B cell (primary cell): ENCODE measurements at places on chromosomes 1 and 21. TPM values are rescaled to one million over a fixed set of nuclear protein-coding genes. Genes with fewer than 3 reads are reported as not detected.

TXNIP gene
- 522 and 542 TPM in 2 replicates for total RNA-seq

GRCh38 chr21:36551321-36551720 is 71.4 kb upstream of the CLDN14 start:
- H3K36me3 ChIP-seq: no peaks in the 10 kb centered on the region
- H3K27ac ChIP-seq: no peak overlapping the region
- no peaks in the 10 kb centered on the region for H3K27me3 ChIP-seq
- DNase-seq: no peak
- no peaks in the 10 kb centered on the region for H3K4me1 ChIP-seq
- H3K4me3 ChIP-seq: no peak overlapping the region

GRCh38 chr1:174039027-174039426 is 16.9 kb upstream of the RC3H1 start:
- no peaks in the 10 kb centered on the region for H3K27me3 ChIP-seq
- DNase-seq: no peak
- H3K4me3 ChIP-seq: no peak overlapping the region
- no peaks in the 10 kb centered on the region for H3K4me1 ChIP-seq
- no peak overlapping the region for H3K27ac ChIP-seq
- H3K36me3 ChIP-seq: no peaks in the 10 kb centered on the region

DNA sequence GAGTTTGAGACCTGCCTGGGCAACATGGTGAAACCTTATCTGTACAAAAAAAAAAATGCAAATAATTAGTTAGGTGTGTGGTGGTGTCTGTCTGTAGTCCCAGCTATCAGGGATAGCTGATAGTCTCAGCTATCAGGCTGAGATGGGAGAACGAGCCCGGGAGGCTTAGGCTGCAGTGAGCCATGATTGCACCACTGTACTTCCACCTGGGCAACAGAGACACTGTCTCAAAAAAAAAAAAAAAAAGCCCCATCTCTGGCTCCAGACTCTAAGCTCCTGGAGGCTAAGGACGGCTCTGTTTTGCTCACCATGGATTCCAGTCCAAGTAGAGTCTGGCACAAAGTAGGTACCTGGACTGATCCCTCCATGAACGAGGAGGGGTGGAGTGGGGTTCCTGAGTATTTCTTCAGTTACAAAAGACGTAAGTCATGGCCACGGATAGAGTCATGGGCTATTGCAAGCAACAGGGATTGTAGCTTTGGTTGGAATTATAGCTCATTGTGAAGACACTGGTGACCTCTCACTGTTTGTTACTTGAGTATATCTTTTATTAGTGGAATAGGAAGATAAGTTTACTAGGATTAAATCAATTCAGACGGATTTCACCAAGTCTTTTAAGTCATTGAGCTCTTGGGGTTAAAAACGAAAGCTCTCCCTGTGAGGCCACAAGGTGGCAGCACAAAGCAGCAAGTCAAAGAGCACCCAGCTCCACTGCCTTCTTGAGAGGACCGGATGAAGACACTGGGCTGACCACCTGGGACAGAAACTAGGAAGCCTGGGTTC is 35.6 kb upstream of the TMEM61 start:
- H3K4me3 ChIP-seq: no peak overlapping the region
- no peaks in the 10 kb centered on the region for H3K27me3 ChIP-seq
- H3K4me1 ChIP-seq: no peaks in the 10 kb centered on the region
- no peaks in the 10 kb centered on the region for H3K36me3 ChIP-seq

- DNase-seq: peak; percentile 29
- H3K27me3 ChIP-seq: no peaks in the 10 kb centered on the region
- no peak overlapping the region for H3K27ac ChIP-seq
- H3K4me1 ChIP-seq: no peaks in the 10 kb centered on the region
Observed at GRCh38 chr1:244599937-244600350, 53.0 kb upstream of the DESI2 start.

- no peaks in the 10 kb centered on the region for H3K4me1 ChIP-seq
- DNase-seq: no peak
- no peaks in the 10 kb centered on the region for H3K27me3 ChIP-seq
Observed at GRCh38 chr1:93576346-93576745, 105.3 kb downstream of the BCAR3 start.

DNA sequence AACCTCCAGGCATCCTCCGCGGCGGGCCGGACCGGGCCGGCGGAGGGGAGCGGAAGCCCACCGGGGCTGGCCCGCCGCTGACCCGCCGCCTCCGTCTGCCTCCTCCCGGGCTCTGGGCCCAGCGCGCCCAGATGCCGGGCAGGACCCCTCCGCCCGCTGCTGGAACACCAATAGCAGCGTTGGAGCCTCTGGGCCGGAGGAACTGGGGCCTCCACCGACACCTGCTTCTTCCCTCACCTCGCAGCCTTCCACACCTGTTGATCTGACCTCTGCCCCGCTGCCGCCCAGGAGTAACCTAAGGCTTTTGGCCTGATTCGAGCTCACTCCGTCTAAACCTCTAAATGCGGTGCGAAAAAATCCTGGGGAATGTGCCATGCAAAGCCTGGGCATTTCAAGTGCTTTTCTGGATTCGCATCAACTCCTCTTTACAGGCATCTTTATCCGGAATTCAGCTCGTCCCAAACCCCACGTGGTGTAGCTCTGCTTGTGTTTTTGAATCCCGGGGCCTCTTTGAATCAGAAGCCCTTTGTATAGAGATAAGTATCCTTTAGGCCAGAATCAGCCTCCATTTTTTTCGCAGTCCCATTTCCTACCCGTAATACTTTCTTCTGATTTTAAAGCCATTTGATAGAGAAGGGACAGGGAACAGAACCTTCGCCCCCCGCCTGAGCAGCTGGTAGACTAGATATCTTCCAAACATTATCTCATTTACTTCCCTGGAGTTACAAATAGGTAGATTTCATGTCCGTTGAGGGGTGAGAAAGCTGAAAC is 680 bp upstream of the CNN3 start:
- H3K36me3 ChIP-seq: no peaks in the 10 kb centered on the region
- H3K4me3 ChIP-seq: peak overlapping the region; percentile 67
- peaks cover 28% of the 10 kb centered on the region for H3K4me1 ChIP-seq
- DNase-seq: no peak
- H3K27ac ChIP-seq: peak overlapping the region; percentile 82

- H3K27me3 ChIP-seq: no peaks in the 10 kb centered on the region
- H3K36me3 ChIP-seq: no peaks in the 10 kb centered on the region
Observed at GRCh38 chr1:186183970-186184628, 191.0 kb downstream of the TPR start.

- no peaks in the 10 kb centered on the region for H3K27me3 ChIP-seq
- no peak for DNase-seq
- H3K36me3 ChIP-seq: no peaks in the 10 kb centered on the region
- no peaks in the 10 kb centered on the region for H3K4me1 ChIP-seq
- H3K27ac ChIP-seq: no peak overlapping the region
Observed at GRCh38 chr1:184518736-184519357, 132.0 kb downstream of the C1orf21 start.
